ENCODE measurements at places on chromosomes 5 and 9. TPM values are rescaled to one million over a fixed set of nuclear protein-coding genes. Genes with fewer than 3 reads are reported as not detected.

CCL27 gene
- polyA plus RNA-seq, result not detected

PCDHB4 gene
- not detected for polyA plus RNA-seq

FOXD4L4 gene
- not detected for polyA plus RNA-seq

DNA sequence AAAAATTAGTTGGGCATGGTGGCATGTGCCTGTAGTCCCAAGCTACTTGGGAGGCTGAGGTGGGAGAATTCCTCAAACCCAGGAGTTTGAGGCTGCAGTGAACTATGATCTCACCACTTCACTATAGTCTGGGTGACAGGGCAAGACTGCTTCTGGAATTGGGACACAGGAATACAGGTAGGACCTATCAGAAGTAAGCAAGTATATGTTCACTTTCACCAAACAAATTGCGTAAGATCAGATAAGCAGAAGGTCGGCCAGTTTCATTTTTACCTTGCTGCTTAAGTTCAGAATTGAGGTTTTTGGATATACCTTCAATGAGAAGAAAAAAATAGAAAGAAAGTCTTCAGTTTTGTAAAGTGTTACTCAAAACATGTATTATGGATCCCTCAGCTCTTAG, 171.7 kb downstream of the MAT2B start:
- no peak for DNase-seq

GRCh38 chr5:104977529-104977928, 1414.9 kb upstream of the NUDT12 start:
- no peak for DNase-seq

- DNase-seq, result no peak
Observed at GRCh38 chr5:151162776-151163175, 5.2 kb upstream of the ANXA6 start.

DNA sequence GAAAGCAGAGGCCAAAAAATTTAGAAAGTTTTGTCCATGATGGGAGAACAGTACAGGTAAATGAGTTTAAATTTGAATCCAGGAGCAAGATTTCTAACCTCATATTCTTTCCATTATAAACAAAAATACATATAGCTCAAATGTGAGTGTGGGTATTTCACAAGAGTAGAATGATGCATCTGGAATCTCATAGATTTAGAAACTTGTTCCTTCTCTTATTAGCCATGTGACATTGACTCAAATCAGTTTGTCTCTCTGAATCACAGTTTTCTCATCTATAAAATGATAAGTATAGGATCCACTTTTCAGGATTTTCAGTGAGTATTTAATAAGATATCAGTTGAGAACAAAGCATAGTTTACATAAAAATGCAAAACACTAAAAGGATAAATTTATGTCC, 436.3 kb upstream of the PAPPA start:
- no peak for DNase-seq

DNA sequence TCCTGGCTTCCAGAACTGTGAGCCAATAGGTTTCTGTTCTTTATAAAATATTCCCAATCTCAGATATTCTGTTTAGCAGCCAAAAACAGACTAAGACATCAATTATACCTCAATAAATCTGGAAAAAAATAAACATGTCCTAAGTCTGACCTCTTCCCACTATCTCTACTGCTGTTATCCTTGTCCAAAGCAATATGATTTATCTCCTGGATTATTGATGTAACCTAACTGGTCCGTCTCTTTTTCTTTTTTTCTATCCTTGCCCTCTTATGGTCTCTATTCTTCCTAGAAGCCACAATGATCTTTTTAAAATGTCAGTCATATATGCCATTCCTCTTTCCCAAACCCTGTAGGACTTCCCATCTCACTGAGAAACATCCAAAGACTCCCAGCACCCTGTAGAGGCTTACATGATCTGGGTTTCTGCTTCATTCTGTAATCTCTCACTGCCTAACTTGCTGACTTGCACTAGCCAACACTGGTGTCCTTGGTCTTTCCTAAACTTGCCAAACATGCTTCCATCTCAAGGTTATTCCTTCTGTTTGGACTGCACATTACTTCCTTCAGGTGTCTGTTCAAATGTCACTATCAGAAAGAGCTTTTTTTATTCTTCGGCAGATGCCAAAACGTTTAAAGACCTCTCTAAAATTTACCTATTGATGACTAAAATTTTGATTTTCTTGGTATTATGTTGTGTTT, 13.1 kb downstream of the FOCAD start:
- no peak for DNase-seq

DNA sequence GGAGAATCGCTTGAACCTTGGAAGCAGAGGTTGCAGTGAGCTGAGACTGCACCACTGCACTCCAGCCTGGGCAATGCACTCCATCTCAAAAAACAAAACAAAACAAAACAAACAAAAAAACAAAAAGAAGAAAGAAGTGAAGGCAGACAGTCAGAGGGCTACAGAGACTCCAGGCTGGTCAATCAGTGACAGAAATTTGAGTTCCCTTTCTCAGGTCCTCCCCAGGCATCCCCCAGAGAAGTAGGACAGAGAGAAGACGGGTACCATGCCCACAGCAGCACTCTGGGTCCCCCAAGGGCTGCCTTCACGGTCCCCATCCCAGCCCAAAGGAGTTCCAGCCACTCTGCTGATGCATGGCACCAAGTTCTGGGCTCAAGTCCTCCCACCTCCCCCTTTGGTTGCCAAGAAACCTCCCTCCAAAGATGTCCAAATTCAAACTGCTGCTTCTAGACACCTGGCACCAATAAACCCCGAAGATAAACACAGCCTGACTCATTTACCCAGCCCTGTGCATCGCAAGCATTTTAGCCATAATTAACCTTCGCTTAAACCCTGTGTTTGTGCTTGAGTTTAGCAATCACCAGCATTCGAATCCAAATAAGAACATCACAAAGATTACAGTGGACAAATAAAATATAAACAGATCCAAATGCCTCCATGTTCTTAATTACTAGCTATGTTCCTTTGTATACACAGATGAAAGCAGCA, 24.0 kb downstream of the SEMA4D start:
- DNase-seq, result no peak

- no peak for DNase-seq
Observed at GRCh38 chr5:98942847-98943246, 14.0 kb upstream of the CHD1 start.

GRCh38 chr9:131732636-131733289, 7.1 kb downstream of the RAPGEF1 start:
- peak; percentile 81 for DNase-seq

DNA sequence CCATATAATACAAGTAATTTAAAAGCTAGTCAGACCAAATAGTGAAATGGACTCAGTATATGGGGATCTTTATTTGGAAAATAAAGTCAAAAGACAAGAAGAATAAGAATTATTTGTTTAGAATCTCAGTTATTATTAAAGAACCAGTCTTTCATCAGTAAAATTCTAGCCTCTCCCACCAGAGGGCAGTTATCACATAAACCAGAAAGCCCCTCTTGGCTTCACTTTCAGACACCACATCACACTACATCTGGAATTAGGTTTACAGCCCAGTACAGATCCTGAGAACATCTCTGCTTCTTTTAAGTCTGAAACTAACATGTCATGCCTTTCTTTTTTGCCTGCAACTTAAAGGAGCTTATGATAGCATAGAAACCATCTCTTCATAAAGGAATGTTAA, 12.2 kb upstream of the HSPB3 start:
- no peak for DNase-seq

- DNase-seq, result no peak
Observed at GRCh38 chr9:8738945-8739344, 939.4 kb upstream of the DMAC1 start.

DNA sequence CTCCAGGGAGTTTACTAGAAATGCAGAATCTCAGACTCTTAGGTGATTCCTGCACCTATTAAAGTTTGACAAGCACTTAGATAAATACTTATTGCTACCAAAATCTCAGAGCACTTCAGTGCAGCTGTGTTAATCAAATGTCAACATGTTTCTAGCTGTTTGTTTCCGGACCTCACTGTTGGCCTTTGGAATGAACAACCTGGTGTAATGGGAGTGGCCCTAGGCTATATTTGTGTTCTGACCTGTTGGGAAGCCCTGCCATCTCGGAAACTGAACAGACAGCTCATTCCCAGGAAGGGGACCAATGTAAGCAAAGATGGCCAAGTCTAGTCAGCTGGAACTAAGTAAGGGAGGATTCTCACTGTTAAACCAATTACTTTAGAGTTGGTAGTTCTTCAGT, 145.0 kb upstream of the SLC28A3 start:
- DNase-seq, result no peak

- no peak for DNase-seq
Observed at GRCh38 chr9:38134611-38135237, 65.7 kb upstream of the SHB start.

DNA sequence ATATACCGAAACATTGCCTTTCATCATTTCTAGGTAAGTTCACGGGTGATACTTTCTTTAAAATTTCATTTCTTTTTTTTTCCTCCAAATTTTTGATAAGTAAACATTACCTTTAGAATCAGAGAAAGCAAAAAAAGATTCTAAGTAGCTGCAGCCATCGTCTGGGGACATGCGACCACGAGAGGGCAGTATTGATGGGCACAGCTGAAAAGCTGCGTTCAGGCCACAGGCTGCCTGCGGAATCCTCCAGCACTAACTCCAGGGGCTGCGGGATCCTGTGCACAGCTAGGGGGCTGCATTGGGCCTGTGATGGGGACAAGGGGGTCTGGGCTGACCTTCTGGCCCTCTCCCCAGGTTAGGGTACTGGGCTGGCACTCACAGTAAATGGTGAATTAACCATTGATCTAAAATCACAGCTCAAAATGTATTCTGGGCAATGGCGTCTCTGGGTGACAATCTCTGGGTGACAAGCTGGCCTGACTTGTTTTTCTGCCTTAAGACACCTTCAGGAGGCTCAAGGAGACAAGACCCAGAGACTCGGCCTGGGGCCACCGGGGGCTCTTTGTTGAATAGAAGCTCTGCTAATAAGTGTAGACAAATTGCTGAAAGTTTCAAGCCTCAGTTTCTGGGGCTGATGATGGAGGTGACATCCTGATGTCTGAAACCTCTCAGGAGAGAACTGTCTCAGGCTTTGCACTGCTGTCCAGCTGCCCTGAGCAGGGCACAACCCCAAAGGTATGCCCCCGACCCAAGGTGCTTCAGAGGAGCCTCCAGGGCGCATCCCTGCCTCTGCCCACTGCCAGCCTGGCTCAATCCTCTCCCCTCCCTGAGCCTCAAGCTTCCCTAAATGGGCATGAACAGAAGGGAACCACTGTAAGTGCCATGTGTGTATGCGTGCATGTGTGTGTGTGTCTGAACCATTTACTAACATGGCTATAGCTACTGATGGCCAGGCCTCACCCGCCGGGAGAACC, 44.3 kb upstream of the SARDH start:
- DNase-seq, result peak; percentile 73

GRCh38 chr5:7533941-7534340, 138.0 kb downstream of the ADCY2 start:
- DNase-seq, result no peak
